ENCODE measurements at places on chromosomes 11 and 22. TPM values are rescaled to one million over a fixed set of nuclear protein-coding genes. Genes with fewer than 3 reads are reported as not detected.

DNA sequence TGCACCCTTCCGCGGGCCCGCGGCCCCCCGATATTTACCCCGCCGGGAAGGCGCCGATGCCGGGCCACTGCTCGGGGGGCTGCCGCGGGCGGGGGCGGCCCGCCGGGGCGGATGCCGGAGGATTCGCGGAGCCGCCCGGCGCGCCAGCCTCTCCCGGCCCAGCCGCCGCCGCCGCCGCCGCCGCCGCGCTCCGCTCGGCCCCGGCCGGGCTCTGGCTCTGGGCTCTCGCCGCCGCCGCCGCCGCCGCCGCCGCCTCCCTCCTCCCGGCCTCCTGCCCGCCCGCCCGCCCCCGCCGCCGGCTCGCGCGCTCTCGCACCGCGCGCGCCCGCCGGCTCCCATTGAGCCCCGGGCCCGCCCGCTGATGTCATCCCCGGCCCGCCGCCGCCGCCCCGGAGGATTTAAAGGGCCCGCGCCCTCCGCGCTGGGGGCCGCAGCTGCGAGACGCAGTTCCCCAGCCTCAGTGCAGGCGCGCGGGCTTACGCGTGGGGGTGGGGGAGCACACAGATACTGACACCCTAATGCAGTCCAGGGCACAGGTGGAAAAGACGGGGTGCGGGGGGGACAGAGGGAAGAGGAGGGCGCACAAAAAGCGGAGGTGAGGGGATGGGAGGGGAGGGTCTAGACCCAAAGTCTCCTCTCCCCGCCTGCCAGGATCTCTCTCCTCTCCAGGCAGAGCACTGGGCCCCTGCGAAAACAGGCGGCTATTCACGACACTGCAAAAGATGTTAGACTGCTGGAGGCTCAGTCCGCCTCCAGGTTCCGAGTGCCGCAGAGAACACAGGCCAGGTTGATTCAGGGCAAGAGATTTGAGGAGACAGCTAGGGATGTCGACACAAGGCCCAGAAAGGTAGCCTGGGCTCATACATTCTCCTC is at the start of gene CSNK1E:
Gene CSNK1E, minus strand, starts transcription at position 312 of the 873 bp plus-strand sequence. CDS start 3,276 bp downstream, outside the sequence.
- DNase-seq = peak; percentile 57

GRCh38 chr22:48953103-48953720 is 874.5 kb downstream of the BRD1 start:
- DNase-seq = no peak

DNA sequence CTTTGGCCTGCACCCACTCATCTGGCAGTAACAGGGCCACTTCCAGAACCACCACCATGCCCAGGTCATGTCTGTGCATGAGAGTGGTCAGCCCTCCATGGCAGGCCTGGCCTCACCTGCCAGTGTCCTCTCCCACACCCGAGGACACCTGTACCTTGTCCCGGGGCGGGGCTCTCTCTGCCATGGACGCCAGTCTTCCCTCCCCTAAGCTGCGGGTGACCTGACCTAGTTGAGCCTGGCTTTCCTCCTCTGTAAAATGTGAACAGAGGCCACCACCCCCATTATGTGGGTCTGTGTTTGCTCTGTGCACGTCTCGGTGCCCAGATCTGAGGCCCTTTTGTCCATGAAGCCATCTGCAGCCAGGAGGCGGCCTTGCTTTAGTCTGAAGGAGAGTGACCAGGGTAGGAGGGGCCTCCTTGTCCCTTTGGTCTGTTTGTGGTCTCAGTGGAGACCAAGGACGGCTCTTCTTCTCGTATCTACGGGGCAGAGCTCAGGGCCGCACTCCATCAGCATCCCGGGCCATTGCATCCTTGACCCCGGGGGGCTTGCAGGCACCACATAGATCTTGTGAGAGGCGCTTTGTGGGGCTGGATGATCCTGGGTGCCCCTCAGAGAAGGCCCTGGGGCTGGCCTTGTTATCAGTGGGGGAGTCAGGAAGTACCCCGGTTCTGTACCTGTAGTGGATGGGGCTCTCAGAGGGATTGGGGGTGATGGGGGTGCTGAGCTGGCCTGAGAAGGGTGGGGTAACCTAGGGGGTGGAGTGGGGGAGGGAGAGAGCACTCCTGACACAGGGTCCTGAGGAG is 121.6 kb downstream of the KCNQ1 start:
- no peak for DNase-seq

DNA sequence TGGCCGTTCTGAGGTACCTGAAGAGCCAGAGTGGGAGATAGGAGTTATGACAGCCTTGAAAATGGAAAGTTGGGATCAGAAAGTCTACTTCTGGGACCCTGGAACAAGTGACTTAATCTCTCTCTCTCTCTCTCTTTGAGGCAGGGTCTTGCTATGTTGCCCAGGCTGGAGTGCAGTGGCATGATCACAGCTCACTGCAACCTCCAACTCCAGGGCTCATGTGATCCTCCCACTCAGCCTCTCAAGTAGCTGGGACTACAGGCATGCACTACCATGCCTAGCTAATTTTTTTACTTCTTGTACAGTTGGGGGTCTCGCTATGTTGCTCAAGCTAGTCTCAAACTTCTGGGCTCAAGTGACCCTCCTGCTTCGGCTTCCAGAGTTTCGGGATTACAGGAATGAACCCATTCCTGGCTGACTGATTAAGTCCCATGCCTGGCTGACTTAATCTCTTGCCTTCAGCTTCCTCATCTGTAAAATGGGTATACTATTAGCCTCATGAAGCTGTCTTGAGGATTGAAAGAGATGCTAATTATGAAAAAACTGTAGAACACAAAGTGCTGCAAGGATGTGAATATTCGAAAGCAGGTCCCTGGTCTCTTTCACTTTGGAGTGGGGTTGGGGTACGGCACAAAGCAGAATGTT is 87.7 kb downstream of the UBASH3B start:
- DNase-seq = no peak

- DNase-seq = no peak
Measured at GRCh38 chr11:72828692-72829101, 14.5 kb downstream of the ATG16L2 start.

DNA sequence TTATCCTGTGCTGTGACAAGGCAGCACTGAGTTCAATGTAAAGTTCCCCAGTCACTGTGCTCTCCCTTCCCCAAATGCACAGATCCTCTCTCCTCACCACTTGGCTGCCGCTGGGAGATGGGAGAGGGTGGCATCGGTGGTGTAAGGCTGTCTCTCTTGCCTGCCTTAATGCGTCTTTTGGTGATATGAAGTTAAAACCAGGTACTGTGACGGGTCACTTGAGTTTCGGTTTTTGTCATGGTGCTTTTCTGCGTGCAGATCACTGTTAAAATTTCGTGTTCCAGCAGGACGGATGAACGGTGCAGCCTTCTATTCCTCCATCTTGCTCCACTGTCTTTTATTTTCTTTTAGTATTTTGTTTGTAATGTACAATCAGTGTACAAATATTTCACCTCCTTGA is 18.6 kb downstream of the GLB1L2 start:
- no peak for DNase-seq

- DNase-seq = no peak
Measured at GRCh38 chr11:91194546-91194945, 971.7 kb upstream of the CHORDC1 start.

DNA sequence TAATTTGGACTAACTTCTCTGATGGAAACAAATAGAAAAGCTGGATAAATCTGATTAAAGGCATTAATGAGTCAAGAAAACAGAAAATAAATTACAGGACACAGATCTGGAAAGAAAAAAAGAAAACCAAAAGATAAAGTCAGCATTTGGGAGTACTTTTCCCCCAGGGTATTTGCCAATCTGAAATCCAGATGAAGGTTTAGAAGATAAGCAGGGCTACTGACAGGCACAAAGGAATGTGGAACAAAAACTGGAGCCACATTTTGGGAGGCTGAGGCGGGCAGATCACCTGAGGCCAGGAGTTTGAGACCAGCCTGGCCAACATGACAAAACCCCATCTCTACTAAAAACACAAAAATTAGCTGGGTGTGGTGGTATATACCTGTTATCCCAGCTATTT is 57.2 kb downstream of the SBF2 start:
- DNase-seq = peak; percentile 35

DNA sequence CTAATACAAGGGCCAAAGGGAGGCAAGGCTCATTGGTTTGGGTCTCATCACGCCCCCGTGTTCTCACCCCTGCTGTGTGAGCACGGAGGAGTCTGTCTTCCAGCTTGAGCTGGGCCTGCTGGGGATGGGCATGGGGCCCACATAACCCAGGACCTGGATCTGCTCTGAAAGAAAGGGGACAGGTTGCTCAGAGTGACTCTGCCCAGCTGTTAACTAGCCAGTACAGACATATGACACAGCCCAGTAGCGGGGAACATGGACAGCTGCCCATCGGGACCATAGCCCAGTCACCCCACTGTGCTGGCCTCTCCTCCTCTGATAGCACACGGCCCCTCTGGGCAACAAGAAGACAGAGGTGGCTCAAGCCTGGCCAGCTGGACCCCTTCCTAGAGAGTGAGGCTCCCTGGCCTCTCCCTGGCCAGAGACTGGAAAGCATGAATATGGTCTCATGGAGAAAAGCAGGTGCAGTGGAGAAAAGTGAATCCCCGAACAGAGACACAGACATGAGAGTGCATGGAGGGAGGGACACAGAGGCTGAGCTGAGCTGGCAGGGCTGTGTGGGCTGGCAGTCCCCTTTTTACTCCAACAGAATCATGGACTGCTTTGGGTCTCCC is 973.9 kb downstream of the BRD1 start:
- no peak for DNase-seq

DNA sequence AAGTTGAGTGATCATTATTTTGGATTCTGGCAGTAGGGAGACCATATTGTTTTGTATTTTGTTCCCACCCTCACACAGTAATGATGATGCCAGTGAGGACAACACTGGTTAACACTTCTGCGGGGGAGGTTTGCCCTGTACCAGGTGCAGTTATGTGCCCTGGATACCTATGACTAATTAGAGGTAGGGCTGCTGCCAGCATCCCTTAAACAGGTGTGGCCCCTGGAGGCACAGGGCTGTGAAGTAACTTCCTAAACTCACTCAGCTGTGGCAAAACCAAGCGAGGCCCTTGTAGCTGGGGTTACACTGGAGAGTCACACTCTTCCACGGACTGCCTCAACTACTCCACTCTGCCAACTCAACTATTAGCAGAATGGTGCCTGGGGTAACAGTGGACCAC is 64.5 kb downstream of the MCM5 start:
- DNase-seq = no peak

GRCh38 chr11:113296447-113297205 is 17.8 kb upstream of the TTC12 start:
- peak; percentile 42 for DNase-seq

DNA sequence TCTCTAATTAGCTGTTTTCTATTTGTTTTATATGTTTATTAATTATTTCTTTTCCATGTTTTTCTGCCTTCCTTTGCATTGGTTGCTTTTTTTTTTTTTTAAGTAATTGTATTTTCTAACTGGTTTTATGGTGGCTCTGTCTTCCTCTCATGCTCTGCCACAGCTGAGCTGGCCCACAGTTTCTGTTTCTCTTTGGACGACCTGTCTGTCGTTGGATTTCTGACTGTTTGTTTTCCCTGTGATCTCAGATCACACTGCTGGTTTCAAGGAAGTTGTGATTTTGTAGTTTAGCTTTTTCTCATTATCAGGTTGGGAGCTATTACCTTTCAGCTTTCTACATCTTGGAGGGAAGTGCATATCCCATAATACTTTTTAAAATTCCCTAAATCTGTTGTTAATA is 15.9 kb upstream of the OR6M1 start:
- DNase-seq = peak; percentile 32

- DNase-seq = peak; percentile 92
Measured at GRCh38 chr11:72069787-72070251, 10.5 kb downstream of the NUMA1 start.

DNA sequence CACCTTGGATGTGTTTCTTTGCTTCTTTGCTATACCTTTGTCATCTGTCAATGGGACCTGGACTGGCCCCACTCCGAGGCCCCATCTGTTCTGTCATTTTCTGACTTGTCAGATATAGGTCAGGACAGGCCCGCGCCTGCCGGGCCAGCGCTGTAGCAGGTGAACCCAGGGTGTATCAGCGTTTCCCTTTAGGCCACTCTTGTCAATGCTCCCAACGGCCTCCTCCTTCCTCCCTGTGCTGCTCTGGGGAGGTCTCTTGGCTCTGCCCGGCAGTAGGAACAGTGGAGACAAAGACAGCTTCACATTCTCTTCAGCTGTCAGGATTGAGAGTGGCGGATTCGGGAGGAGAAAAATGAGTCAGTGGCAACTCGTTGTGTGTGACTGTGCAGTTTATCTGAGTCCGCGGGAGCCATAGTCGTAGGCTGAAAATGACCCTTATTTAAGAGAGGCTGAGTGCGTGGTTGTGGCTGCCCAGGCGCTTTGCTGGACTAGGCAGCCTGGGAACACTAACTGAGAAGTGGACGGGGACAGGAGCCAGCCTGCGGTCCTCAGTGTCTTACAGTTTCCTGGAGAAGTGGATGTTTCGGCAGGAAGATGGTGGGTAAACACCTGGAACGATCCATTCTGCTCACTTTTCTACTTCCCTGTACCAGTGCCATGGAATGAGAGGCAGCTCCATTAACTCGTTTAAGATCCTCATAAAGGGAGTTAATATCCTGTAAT is 102.3 kb downstream of the PRR5L start:
- DNase-seq = no peak

- no peak for DNase-seq
Measured at GRCh38 chr11:15580056-15580774, 465.5 kb downstream of the INSC start.

- DNase-seq = peak; percentile 59
Measured at GRCh38 chr22:33923660-33924246, 3.5 kb upstream of the LARGE1 start.

DNA sequence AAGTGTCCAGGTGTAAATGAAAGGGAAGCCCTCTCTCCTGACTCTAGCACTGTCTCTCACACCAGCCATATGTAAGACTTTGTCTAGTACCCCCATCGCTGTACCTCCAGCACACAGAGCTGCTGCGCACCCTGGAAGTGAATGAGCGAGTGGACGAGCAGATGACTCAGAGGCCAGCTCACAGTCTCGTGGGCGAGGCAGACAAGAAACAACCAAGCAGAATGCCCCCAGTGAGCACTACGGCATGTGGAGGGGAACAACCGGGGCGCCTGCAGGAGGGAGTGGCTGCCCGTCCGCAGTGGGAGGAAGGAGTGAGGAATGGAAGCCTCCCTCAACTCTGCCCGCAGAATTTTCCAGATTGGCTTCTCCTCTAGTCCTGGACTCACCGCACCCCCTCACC is 46.4 kb downstream of the MCM5 start:
- peak; percentile 74 for DNase-seq

DNA sequence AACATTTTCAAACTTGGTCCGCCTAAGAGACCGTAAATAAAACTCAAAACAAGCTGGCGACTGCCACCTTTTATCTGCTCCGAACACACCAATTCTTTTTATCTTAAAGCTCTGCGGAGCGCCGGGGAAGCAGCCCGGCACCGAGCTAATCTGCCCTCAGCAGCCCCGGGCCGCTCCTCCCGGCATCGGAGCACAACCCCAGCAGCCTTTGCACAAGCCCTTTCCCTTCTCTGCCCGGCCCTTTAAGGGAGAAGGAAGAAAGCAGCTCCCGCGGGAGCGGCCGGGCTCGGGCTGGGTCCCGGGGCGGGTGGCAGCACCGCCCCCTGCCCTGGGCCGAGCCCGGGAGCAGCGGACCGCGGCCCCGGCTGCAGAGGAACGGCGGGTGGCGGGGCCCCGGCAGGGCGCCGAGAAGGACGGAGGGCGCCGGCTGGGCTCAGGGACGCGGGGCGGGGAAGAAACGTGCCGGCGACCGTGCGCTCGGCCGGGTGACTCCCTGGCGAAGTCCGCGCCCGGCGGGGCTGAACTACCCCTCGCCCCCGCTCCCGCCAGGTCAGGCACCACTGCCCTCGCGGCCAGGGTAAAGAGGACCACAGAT is 133.6 kb upstream of the C11orf58 start:
- DNase-seq = peak; percentile 40

LYVE1 gene
- 0.15 TPM for total RNA-seq

DNAJB7 gene
- total RNA-seq = not detected

NCF4 gene
- not detected for total RNA-seq

MIAT gene
- total RNA-seq = 0.02 TPM

SLC7A4 gene
- total RNA-seq = not detected

Data from M059J (cell line).